ENCODE measurements at places on chromosomes 2 and 18.
A peak's percentile ranks its signal among the peaks of the same experiment; 100 is the strongest.

- DNase-seq: no peak
Measured at GRCh38 chr2:231348704-231349373, 46.7 kb upstream of the B3GNT7 start.

GRCh38 chr18:45250479-45250878 is 364.8 kb upstream of the SLC14A2 start:
- no peak for DNase-seq

GRCh38 chr2:27711804-27712203 is 48.1 kb downstream of the SLC4A1AP start:
- DNase-seq: no peak

DNA sequence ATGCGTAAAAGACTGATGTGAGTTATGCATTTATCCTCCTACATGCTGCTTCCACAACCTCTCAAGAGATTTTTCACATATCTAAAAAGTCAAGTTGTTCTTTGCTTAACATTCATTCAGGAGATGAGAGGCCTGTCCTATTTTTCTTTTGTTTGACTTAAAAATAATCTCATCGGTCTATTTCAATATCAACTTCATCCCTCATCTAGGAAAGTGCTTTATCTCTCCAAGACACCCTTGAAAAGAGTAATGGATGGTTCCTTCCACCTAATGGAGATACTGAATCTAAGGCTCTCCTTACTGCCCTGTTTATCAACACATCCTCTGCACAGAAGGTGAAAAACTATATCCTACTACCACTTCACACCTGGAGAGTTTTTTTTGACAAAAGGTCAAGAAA is 2.4 kb downstream of the NFE2L2 start:
- no peak for DNase-seq

DNA sequence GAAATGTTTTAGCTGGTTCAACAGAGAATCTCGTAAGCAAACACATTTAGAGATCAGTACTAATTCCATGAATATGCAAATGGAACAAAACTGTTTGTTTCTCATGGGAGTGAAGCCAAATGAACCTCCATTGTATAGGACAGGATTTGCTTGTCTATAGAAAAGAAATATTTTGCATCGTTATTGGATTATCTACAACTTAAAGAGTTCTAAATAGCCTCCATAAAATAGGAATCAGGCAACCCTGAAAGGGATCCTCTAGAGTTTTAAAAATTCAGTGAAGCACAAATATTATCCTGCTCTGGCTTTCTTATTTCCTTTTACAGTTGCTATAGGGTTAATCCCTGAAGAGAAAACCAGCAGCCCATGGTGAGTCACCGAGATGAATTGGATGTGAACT is 378.4 kb upstream of the NRXN1 start:
- no peak for DNase-seq

DNA sequence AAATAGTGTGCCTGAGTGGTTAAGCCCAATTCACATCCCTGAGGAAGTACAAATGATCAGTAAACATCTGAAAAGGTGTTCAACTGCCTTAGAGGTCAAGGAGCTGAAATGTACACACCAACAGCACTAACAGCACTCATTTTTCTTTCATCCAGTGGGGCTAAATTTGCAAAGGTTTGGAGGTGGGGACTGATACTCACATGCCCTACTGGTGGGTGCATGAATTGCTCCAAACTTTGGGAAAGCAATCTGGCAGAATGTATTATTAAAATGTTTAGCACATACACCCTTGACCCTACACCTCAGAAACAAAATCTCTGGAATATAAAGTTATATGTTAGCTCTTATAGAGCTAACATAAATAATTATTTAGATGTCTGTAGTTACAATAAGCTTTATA is 19.0 kb upstream of the FAM178B start:
- no peak for DNase-seq

GRCh38 chr2:186306754-186307153 is 179.3 kb upstream of the ZC3H15 start:
- DNase-seq: no peak

- DNase-seq: peak; percentile 5
Measured at GRCh38 chr18:68520406-68521075, 194.4 kb downstream of the TMX3 start.

DNA sequence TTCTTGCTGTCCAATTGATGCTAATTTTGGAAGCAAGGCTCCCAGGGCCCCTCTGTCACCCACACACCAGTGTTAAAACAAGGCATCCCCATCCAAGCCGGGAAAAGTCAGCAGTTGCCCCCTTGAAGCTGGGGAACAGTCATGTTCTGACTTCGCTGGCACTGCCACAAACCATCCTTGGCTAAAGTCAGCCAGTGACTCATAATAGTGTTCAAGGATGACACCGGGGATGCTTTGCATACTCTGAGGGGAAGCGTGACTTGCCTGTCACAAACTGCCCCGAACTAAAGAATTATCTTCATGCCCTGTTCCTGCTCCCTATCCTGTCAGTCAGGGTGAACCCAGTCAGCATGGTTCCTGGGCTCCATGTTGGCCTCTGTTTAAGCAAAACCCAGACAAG is 37.0 kb downstream of the TGFA start:
- DNase-seq: no peak

GRCh38 chr2:152549423-152549822 is 167.8 kb downstream of the PRPF40A start:
- DNase-seq: no peak

- DNase-seq: no peak
Measured at GRCh38 chr2:110657724-110658305, 20.0 kb downstream of the BUB1 start.

DNA sequence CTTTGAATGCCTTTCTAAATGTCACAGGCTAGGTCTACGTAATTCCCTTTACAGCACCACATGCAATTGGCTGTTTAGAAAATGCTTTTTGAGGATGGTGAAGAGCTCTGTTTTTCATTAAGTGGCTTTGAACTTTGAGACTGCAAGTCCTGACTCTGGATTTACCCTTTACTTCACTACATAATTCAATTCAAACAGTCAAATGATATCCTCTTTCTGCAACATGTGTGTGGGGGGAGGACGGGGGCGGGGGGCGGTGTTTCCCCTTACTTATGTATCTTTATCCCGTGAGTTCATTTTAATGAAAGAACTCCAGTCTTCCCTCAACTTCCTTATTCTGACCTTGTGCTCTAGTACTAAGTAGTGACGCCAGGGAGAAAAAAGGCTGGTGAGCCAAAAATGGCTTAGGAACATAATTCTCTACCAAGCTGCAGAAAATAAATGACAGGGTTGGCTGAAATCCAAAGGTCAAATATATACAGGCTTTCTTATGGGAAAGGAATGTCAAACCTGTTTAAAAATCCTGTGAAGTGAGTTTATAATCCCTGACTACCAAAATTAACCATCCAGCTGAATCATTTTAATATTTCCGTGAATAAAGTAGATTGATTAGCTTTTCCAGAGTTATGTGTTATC is 119.6 kb downstream of the SLC8A1 start:
- DNase-seq: no peak

- no peak for DNase-seq
Measured at GRCh38 chr2:223979730-223980396, 22.6 kb downstream of the MRPL44 start.

DNA sequence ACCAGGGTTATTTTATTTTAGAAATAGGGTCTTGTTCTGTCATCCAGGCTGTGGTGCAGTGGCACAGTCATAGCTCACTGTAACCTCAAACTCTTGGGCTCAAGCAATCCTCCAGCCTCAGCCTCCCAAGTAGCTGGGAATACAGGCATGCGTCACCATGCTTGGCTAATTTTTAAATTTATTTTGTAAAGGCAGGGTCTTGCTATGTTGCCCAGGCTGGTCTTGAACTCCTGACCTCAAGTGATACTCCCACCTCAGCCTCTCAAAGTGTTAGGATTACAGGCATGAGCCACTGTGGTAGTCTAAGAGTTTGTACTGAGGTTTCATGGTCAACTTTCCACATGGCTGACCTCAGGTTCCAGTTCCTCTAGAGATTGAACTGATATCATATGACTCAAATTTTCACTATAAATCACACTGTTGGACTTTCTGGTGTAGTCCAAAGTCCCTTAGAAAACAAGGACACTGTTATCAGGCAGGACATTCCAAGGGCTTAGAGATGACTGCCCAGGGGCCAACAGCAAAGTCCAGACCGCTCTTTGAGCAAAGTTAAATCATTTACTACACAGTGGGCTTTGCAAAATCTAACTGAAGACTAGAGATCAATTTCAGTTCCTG is 82.0 kb upstream of the MEX3C start:
- DNase-seq: no peak

- no peak for DNase-seq
Measured at GRCh38 chr2:60992985-60993392, 24.5 kb upstream of the PEX13 start.

GRCh38 chr2:112827604-112828185 is 8.9 kb downstream of the IL1B start:
- DNase-seq: no peak

DNA sequence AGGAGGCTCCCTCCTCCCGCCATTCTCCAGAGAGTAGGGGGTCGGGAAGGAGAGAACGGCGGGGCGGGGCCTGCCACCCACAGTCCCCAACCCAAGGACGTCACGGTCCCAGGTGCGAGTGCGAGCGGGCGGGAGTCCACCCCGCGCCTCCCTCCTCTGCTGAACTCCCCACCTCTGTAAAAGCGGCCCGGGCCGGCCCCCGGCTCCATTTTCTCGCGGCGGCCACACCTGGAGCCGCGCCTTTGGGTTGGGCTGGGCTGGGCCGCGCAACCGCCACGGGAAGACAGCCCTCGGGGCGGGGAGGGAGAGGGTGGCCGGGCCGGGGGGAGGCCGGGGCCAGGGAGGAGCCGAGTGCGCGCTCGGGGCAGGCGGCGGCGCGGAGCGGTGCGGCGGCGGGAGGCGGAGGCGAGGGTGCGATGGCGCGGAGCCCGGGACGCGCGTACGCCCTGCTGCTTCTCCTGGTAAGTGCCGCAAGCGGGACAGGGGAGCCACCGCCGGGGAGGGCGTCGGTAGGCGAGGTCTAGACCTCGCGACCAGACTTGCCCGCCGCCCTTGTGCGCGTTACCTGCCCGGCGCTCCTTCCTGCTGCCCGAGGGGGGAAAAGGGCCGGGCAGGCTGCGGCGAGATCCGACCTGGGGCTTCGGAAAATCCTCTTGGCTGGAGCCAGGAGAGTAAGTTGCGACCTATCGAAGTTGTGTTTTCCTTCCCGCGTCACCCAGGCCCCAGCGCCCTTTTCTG is at the start of gene DSG2:
Gene DSG2, plus strand, starts transcription at position 342 of the 738 bp plus-strand sequence. Its CDS starts 75 bp downstream, at position 417.
- no peak for DNase-seq

GRCh38 chr2:199335502-199335901 is 122.2 kb downstream of the SATB2 start:
- no peak for DNase-seq

GRCh38 chr2:240235811-240236210 is 95.4 kb upstream of the OTOS start:
- DNase-seq: no peak

DNA sequence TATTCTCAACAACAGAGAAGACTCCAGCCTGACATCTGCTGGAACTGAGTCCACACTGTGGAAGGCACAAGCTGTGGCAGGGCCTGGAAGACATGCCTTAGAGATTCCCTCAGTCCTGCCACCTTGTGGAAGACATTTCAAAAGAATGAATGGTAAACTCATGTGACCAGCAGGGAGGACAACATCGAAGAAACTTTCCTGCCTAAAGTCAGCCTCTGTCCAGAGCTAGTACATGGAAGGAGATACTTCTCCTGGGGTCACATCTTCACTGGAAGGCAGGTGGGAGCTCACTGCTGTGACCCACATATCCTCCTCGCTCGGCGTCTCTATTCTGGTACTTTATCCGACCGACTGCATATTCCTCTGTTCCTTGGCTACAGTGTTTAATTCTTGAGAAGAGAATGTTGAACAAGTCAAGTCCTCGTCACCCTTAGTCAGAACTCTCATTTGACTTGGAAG is 59.5 kb downstream of the PUM2 start:
- DNase-seq: peak; percentile 34

DNA sequence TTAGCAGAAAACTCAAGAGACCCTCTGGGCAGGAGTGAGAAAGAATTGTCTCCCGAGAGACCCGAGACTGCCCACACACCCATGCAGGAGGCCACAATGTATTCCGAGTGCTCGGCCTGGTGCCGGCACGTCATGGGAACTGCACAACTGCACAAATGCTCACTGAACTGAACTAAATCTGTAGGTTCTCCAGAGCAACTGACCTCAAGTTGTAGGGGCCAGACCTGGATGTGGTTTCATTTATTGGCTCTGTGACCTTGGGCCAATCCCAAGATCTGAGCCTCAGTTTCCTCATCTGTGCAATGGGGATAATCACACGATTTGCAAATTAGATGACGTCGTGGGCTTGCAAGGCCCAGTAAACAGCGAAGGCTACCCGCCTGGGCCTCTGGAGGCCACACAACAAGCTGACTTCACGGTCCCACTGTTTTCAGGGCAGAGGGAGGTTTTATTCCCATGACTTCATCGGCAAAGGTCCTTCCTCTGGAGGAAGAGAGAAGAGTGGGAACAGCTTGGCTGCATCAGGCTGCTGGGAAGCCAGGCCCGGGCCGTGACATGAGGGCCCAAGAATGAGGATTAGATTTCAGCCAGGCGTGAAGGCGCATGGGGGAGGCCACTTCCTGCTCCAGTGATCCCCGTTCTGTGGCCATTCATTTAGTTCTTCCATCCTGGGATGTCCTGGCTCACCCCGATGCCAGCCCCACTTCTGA is 3.6 kb upstream of the ERFE start:
- no peak for DNase-seq

DNA sequence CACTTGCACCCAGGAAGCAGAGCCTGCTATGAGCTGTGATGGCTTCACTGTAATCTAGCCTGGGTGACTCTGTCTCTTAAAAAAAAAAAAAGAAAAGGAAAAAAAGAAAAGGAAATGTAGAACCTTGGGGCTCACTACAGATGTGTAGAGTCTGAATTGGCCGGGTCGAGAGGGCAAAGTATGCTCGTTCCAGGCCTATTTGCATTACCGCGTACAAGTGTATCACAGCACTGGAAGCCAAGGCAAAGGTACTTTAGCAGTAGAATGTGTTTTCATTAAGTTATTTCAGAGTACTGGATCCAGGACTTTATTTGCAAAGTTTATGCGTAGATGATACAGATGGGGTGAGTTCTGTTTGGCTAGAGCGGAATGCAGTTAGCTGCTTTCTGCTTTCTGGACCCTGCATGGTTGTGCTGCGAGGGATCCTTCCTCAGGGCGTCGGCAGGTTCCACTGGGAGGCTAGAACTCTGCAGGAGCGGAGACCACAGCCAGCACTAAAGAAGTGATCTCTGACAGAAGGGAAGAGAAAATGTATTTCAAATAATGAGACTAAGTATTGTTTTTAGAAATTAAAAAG is 51.8 kb downstream of the LDLRAD4 start:
- DNase-seq: no peak

DNA sequence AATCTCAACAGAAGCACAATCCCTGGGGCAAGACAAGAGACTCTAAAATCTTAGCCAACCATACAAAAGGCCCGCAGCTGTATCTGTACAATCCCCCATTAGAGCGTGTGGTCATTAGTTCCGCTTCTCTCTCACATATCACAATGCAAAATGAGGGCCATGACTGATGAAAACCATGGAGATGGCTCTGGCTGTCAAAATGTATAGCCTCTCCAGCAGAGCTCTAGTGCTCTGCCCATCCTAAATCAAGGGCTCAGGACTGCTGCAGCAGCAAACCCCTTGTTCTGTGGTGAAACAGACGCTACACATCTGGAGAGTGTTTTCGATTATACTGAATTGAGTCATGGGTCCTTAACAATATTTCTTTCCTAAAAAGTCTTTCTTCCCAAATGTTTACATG is 221.0 kb downstream of the PID1 start:
- DNase-seq: no peak
